Right lobe of liver (tissue), 6 donors: ENCODE measurements at places on chromosomes 11 and 22.
A peak's percentile ranks its signal among the peaks of the same experiment; 100 is the strongest.

GRCh38 chr11:128021349-128022006 lies 565.9 kb downstream of the ETS1 start:
- DNase-seq = peak; percentile 91

DNA sequence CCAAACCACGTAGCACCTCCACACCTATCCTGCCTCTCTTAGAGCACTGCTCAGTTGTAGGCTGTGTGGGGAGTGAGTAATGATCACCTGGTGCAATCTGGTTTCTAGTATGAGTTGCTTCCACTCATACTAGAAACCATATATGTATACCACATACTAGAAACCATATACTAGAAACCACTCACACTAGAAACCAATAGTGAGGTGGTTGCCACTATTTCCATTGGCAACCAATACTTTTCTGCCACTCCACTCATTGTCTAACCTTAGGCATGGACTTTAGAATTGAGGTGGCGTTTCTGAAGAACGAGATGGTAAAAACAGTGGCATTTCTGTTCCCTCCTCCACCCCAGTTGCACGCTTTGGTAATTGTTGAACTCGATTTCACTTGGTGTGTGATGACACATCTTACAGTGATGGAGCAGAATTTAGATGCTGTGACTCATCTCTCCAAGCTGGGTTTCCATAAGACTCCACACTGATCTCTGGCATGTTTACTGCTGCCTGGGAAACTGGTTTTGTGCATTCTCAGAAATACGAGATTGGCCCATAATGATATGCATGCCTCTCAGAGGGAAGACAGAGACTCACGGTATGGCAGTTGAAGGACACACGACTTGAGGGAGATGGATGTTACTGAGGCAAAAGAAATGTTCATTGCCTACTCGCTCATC lies 82.9 kb downstream of the KIRREL3 start:
- DNase-seq = no peak

GRCh38 chr11:66225066-66225465 lies 43.4 kb upstream of the RAB1B start:
- DNase-seq = no peak

DNA sequence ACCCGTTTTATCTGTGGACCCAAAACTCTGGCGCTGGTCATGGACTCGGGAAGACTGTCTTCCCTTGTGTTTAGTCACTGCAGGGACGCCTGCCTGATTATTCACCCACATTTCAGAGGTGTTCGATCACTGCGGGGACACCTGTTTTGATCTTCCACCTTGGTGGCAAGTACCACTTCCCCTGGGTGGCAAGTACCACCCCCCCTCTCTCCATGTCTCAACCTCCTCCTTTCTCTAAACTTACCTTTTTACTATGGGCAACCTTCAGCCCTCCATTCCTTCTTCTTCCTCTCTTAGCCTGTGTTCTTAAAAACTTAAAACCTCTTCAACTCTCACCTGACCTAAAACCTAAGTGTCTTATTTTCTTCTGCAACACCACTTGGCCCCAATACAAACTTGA lies 1.9 kb upstream of the NDUFC2 start:
- no peak for DNase-seq

DNA sequence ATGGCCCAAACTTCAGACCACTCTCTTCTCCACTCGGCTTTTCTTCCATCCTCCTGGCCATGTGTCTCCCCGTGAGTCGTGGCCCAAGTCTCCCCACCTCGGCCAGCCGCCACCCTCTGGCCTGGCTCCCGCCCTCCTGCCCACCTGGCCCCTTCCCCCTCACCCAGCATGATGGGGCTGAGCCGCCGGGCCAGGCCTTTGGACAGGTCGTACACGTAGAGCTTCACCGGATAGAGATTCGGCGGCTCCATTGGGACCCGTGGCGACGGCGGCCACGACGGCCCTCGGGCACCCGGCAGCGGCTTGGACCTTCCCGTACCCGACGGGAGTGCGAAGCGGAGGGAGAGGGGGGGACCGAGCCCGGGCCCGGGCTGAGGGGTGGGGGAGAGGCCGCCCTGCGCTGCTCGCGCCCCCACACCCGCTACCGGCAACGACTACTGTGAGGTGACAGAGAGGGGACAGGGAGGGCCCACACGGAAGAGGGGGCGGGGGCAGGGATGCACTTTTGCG lies at the start of gene DESI1:
DESI1 (minus strand) TSS at position 455 of the 510 bp plus-strand sequence; CDS start at position 251, 204 bp downstream.
- no peak for DNase-seq

DNA sequence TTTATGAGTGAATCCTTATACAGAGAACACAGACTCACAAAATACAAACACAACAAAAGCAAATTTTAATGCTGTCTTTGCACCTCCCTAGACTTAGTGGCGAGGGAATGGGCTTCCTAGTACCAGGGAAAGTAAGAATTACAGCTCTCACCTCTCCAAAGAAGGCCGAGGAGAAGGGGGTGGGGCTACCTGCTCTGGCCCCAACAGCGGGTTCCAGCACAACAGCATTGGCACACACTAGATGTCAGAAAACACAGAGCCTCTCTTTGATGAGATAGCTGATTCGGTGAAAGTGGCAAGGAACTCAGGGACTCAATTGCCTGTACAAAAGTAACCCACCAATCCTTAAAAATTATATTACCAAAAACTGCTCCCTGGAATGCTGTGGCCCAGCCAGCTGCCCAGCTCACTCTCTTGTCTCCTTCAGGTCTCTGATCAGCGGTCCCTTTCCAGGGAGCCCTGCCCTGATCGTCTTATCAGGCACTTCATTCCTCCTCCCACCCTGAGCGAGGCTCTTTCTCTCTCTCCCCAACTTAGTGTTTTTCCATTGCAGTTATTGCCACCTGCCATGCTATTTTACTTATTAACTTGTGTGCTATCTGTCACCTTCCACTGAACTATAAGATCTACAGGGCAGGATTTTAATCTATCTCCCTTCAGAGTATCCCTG lies 30.7 kb downstream of the SPON1 start:
- DNase-seq = no peak

DNA sequence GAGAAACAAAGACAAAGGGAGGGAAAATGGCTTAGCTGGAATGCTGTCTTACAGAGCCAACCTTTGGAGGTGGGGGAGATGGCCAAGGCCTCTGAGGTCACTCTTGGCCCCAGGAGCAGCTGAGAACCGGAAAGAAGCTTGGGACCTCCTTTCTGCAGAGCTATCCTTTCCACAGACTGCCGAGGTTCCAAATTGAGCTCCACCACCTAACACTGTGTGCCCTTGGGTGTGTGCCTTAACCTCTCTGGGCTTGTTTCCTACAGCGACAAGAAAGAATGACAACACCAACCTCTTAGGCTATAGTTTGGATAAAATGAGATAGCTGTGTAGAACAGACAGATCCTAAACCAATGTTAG lies 23.2 kb downstream of the RTN4RL2 start:
- DNase-seq = no peak

GRCh38 chr11:89608234-89608966 lies 101.7 kb upstream of the TRIM77 start:
- no peak for DNase-seq

DNA sequence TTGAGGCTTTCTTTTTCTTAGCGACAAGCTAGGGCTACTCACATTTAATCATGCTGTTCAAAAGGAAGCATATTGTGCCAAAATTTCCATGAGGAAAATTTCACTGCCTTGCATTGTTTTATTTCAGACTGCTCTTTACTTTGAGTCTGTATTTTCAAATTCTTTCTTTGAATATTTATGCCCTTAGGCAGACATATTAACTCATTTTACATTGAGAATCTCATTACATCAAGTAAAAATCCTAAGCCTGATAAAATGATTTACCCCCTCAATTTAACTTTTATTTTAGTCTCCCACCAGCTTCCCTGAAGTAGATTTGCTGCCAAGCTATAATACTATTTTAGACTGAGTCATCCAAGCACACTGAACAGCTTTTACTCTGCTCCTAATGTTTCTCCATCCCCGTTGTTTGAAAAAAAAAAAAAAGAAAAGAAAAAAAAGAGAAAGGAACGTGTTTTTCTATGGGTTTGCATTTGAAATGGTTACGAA lies 189.3 kb upstream of the MTMR2 start:
- DNase-seq = no peak

DNA sequence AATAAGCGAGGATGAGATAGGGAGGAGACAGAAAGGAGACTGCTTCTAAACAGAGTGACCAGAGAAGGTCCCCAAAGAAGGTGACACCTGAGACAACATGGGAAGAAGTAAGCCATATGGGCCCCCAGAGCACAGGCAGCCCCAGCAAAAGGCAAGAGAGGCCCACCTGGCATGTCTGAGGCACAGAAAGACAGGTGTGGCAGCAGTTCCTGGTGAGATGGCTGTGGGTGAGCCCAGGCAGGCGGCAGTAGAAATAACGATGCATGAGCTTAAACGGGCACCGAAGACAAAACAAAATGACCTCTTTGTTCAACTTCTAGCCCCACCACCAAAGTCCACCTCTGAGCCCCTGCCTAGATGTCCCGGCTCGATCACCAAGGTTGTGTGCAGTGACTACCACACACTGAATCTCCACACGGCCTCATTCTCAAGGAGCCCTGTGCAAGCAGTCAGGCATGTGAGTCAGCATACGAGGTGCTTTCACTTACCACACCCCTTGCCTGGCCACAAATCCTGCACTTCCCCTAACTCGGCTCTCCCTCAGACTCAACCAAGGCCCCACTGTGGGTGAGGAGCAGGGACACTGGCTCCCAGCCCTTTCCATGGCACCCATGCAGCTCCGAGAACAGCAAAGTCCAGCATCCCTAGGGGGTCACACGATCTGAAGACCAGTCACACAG lies 77.6 kb downstream of the PACSIN2 start:
- DNase-seq = no peak

GRCh38 chr11:98772893-98773292 lies 247.9 kb upstream of the CNTN5 start:
- no peak for DNase-seq

- DNase-seq = peak; percentile 82
Measured at GRCh38 chr11:64355078-64355940, 3.7 kb upstream of the RPS6KA4 start.

GRCh38 chr11:68267881-68268240 lies 3.9 kb downstream of the C11orf24 start:
- no peak for DNase-seq

GRCh38 chr11:15216678-15217077 lies 102.0 kb downstream of the INSC start:
- no peak for DNase-seq

DNA sequence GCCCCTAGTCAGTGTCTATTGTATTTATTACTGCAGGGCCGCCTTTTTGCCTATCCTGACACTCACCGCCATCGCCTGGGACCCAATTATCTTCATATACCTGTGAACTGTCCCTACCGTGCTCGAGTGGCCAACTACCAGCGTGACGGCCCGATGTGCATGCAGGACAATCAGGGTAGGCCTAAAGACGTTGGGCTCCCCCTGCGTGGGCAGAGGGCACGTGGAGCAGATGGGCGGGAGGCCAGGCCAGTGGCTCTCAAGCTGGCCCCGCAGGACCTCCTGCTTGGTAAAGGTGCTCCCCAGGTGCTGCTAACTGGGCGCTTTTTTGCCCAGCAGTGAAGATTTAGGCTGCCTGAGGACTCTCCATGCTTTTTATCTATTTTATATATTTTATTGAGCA lies 22.5 kb downstream of the CAT start:
- DNase-seq = no peak

GRCh38 chr11:47917599-47918369 lies 62.6 kb upstream of the PTPRJ start:
- DNase-seq = peak; percentile 54

DNA sequence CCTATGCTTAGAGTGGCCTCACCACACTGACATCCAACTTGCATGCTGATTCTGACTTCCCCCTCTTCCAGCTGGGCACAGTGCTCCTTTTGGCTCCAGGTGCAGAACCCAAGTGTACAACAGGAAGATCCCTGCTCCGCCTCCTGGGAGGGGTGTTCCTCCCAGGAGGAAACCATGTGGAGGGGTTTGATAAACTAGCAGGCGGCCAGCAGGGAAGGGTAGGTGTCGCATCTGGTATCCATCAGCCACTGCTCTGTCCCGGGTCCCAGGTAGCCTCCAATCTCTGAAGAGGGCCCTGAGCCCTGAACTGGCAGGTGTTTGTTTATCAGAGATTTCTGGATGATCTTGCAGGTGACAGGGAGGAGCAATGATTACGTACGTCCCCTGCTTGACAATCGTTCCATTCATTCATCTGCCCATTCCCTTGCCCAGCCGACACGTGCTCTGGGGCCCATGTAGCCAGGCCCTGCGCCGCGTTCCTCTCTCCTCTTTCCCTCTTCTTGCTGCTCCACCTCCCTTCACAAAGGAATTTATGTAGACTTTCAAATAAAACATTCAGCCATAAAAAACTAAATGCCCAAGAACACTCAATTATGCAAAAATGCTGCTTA lies 41.2 kb upstream of the MICAL2 start:
- peak; percentile 28 for DNase-seq

DNA sequence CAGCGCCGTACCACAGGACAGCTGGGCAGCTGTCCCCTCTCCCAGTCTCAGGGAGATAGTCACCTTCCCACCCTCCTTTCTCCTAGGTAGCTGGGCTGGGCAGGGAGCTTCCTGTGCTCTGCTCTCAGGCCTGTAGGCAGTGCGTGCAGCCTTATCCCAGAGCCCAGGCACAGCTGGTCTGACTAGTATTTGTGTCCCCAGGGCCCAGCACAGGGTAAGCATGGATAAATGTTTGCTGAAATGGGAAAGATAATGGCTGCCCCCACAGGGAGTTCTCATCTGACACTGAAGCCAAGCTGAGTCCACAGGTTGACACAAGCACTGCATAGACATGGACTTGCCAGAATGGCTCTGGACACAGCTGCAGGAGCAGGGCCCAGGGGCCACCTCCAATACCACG lies 9.8 kb downstream of the SLC15A3 start:
- DNase-seq = no peak

GRCh38 chr11:59641156-59641555 lies 25.6 kb upstream of the OSBP start:
- DNase-seq = no peak

DNA sequence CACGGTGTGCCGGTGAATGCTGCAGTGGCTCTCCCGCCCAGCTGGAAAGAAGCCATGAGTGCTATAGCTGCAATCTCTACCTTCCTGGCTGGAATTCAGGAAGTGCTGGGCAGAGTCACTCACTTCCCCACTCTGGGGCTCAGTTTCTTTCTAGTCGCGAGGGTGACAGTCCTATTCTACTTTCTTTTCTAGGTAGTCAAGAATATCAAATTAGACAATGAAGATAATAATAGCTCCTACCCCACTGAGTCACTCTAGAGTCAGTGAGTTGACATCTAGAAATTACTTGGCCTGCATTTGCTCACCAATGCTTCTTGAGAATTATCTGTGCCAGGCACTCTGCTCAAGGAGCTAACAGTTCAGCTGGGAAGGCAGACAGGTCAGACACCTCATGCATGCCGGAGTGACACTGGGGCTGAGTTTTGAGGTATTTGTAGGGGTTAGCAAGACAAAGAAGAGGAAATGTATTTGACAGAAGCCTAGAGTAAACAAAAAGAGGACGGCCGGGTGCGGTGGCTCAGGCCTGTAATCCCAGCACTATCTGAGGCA lies 3.2 kb downstream of the CENPM start:
- no peak for DNase-seq
